Stimulated activated naive CD8-positive, alpha-beta T cell treated with anti-CD3 and anti-CD28 coated beads, Interleukin-15, Interleukin-2, amounts not matched to agents 100 U/mL and 50 U/mL, for 24 hours (primary cell): ENCODE measurements at places on chromosomes 3 and 15.

- DNase-seq, result peak; percentile 28
Observed at GRCh38 chr15:43105077-43105736, 631 bp downstream of the UBR1 start.

DNA sequence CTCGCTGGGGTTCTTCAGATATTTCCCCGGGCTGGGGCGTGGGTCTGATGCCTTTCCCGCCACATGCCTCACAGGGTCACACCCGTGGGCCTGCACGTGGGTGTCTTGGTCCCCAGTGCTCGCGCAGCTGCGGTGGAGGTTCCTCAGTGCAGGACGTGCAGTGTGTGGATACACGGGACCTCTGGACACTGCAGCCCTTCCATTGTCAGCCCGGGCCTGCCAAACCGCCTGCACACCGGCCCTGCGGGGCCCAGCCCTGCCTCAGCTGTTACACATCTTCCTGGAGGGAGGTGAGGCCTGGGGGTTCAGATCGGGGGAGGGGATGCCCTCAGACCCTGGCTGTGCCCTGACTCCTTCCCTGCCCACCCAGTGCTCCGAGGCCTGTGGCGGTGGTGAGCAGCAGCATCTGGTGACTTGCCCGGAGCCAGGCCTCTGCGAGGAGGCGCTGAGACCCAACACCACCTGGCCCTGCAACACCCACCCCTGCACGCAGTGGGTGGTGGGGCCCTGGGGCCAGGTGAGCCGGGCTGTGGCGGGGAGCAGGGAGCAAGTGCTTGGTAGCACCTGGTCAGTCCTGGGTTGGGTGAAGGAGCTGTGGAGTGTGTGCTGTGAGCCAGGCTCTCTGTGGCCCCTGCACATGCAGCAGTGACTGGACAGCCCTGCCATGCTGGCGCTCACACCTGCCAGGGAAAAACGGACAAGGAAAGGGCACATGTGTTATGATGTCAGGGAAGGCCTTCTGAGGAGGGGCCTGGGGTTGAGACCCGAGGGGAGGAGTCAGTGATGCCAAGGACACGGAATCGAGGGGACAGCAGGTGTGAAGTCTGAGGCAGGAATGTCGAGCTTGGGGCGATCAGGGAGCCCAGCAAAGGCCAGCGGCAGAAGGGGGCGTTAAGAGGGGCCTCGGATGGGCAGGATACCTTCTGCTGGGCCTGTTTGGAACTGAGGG lies 88.9 kb downstream of the TBC1D2B start:
- no peak for DNase-seq

- no peak for DNase-seq
Observed at GRCh38 chr3:67578416-67578815, 76.0 kb downstream of the SUCLG2 start.

DNA sequence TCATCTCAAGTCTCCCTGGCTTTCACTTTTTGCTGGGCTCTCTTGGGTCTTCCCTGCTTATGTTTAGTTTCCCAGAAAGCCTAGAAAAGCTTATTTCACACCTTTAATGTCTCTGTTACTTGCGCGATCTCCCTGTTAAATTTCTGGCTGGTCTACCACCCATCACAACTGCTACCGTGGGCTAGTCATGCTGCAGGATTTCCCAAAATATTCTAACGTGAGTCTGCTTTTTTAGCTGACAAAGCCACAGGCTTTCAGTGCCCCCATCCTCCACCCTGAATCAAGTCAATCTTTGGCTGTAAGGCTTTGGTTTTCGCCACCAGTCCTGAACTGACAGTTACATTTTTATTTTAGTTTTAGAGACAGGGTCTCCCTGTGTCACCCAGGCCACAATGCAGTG lies 74.1 kb downstream of the SUMF1 start:
- no peak for DNase-seq

GRCh38 chr3:63921741-63922482 lies 9.7 kb upstream of the SCAANT1 start:
- no peak for DNase-seq

- no peak for DNase-seq
Observed at GRCh38 chr3:116929505-116930222, 220.1 kb downstream of the TUSC7 start.

DNA sequence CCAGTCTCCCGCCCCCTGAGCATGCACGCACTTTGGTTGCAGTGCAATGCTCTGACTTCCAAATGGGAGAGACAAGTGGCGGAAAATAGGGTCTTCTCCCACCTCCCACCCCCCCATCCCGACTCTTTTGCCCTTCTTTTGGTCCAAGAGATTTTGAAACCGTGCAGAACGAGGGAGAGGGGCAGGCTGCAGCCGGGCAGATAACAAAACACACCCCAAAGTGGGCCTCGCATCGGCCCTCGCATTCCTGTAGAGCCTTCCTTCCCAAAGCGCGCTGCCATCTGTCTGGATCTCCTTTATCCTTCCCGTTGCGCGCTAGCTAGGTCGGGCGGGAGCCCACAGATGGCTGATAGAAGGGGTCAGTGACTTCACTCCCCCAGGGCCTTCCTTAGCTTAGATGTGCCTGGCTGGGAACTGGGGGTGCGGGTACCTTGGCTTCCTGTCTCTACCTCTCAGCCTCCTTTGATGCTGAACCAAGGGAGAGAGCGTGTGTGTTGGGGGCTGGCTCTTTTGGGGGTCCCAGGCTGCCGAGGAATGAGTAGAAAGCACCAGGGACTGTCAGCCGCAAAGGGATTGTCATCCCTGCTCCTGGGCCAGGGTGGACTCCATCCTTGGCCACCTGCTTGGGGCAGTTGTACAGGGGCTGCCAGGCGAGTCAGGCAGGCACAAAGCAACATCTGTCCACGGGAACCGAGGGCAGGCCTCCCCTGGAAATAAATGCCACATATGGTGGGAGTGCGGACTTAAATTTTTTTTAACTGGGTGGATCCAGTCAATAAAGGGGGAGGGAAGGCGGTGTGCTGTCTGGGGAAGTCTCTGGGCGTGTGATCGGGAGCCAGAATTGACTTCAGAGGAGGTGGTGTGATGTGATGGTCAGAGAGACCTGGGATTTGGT lies 1.8 kb downstream of the SMAD3 start:
- DNase-seq, result no peak

GRCh38 chr3:171776839-171777583 lies 33.3 kb downstream of the PLD1 start:
- no peak for DNase-seq

- DNase-seq, result no peak
Observed at GRCh38 chr3:141986548-141987107, 110.2 kb downstream of the ATP1B3 start.

- DNase-seq, result no peak
Observed at GRCh38 chr3:195015021-195015420, 255.9 kb downstream of the XXYLT1 start.

DNA sequence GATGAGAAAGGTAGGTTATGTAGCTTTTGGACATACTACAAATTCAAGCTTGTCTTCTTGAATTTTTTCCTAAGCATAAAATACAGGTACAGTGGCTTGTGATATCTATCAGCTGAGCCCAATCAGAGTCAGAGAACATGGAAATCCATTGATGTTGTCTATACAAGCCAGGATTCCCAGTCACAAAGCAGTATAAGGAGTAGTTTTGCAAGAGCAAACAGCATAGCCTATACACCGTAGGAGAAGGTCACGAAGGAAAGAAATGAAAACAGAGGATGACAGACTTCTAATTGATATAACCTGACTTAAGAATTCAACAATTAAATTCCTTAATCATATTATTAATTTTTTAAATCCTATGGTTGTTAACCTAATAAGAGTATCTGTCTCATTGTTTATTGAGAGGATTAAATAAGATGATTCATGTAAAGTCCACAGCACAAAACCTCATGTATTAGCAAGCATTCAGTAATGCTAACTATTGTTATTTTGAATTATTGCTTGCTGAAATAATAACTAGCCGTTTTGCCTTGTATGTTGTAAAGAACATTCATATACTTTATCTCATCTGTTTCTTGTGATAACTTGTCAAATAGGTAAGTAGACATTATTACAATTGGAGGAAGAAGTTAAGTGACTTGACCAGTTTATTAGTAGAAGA lies 276.6 kb upstream of the ZPLD1 start:
- DNase-seq, result no peak

GRCh38 chr3:41169023-41169422 lies 30.3 kb upstream of the CTNNB1 start:
- DNase-seq, result no peak

DNA sequence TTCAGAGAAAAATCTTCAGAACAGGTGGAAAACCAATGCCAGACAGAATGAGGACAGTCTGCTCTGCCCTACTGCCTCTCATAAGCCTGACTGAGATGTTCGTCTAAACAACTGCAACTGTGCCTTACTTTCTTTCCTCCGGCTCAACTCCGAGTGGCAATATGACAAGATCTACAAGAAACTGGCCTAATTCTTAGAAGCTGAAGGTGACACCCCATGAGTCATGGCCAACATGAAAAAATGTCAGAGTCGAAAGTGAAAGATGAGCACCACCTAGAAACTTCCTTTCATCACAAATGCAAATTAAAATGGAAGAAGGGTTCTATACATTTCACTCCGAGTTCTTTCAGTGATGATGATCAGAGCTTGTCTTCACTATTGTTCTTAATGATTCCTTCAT lies 12.9 kb downstream of the PCYT1A start:
- peak; percentile 55 for DNase-seq

GRCh38 chr15:29812384-29812694 lies 9.9 kb downstream of the TJP1 start:
- DNase-seq, result no peak

DNA sequence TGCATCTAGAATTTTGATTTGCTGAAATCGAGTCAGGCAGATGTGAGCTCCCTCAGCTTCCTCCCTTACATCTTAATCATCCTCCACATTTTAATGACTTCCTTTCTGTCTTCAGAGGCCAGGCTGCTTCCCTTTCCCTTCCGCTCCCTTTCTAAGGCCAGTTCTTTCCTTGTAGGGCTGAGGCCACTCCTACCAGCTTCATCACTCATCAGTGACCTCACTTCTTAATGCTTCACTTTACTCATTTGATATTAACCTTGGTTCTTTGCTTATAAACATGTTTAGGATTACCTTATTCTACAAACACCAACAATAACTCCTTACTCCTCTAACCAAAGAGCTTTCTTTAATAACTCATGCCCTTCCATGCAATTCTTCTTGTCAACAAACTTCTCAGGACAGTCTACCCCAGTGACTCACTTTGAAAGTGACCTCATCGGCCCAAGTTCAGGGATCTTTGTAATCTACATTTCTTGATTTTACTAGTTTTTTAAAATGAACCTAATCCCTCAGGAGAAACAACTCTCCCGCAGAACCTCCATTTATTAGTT lies 23.9 kb downstream of the ILDR1 start:
- DNase-seq, result no peak

DNA sequence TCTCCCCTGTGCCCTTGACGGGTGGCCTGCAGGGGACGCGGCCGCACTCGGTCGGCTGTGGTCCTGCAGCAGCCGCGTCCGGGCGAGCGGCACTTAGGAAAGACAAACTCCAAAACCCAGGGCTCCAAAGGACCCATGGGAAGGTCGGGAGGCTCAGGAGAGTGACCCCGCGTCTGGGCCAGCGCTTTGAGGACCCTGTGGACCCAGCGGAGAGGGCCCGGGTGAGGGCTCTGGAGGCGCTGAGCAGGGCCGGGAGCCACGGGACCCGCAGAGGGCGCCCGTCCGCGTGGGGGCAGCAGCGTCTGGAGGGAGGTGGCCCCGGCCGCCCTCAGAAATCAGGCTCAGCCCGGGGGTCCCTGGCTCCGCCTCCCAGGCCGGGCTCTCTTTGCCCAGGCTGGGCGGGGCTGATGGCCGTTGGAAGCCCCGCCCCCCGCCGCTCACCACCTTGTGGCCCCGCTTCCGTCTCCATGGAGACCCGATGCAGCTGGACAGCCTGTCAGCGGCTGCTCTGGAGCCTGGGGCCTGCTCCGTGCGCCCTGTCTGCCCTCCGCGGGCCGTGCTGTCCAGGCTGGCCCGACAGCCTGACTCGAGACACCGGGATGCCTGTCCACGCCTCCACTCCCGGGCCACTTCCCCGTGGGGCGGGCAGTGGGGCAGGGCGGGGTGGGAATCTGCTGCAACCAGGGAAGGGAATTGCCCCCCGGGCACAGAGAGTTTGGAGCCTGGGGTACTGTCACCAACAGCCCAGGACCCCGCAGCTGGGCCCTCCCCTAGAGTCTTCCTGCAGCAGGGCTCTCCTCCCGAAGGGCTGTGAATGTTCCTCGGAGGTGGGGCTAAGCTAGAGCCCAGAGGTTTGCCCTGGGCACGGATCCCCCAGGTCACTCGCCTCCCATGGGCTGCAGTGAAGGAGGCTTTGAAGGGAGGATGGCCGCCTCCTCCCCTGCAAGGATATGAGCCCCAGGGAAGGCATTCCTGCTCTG lies 34.8 kb upstream of the RPL32 start:
- DNase-seq, result peak; percentile 32

DNA sequence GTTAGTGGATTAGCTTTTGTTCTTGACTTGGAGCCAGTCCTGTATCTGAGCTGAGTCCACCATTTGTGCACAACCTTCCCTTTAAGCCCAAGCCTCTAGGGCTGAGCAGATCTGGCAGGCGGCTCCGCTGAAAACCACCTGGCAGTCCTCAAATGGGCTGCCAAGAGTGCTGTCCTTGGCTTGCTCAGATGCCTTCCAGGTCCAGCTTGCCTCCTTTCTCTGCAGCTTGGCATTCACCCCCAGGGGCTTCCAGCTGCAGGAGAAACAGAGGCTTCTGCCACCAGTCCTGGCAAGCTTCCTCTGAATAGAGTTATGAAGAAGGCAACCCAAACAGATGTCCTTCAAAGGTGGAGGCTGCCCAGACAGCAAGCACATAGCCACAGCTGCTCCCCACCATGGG lies 96.7 kb downstream of the LRTM1 start:
- no peak for DNase-seq

GRCh38 chr3:57158813-57159738 lies 6.1 kb downstream of the IL17RD start:
- DNase-seq, result no peak

DNA sequence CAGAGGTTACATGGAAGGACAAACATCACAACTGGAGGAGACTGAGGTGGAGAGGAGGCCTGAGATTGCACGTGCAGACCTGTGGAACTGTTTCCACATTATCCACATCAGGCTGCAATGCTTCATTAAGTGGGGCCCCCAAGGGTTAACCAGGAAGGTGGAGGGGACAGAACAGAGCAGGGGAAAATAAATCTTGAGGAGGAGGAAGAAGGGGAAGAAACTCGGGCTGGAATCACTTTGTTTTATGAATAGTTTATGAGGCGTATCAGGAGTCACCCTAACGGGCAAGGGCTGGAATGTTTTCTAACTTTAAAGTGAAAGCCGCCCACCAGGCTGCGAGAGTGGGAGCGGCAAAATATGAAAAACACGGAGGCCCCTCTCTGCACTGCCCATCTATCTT lies 154.9 kb downstream of the WNT5A start:
- no peak for DNase-seq

DNA sequence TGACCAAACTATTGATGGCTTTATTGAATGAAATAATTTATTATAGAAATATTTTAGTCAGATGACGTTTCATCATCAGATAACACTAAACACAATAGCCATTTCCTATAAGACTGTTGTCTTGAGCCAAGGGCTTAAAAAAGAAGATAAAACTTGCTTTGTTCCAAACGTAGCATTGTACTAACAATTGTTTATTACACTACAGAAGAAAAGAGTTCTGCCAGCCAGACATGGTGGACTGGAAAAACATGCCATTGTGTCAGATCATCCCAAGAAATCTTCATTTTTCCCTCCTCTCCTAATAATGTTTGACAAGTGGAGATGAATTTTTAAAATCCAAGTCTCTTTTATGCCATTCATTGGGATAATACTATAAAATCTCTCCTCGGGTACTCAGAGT lies 203.3 kb downstream of the CDIN1 start:
- DNase-seq, result no peak

GRCh38 chr15:101167753-101168462 lies 83.9 kb downstream of the CHSY1 start:
- DNase-seq, result peak; percentile 78

GRCh38 chr3:97872525-97873042 lies 50.8 kb downstream of the CRYBG3 start:
- DNase-seq, result no peak
